ENCODE measurements at places on chromosomes 6 and 20.

- no peak for DNase-seq
Observed at GRCh38 chr6:44390158-44390683, 2.7 kb downstream of the CDC5L start.

DNA sequence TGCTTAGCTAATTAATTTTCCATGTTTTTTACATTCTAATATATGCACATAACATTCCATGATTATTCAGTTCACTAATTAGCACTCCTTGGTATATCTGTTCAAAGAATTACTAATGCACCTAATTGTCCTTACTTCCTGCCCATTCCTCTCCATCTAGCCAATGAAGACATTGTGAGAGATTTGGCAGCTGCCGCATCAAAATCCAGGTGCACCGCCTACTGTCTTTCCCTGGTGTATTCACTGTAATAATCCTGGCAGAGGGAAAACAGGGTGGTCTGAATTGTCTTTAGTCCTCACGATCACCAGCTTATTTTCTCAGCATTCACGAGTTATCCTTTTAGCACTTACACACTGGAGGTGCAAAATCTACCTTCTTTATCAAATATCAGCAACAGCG is 61.0 kb upstream of the SCGN start:
- no peak for DNase-seq

GRCh38 chr6:96520171-96521115 is 1.2 kb upstream of the UFL1 start:
- DNase-seq: no peak

- DNase-seq: no peak
Observed at GRCh38 chr6:38152620-38153019, 333.1 kb downstream of the ZFAND3 start.

DNA sequence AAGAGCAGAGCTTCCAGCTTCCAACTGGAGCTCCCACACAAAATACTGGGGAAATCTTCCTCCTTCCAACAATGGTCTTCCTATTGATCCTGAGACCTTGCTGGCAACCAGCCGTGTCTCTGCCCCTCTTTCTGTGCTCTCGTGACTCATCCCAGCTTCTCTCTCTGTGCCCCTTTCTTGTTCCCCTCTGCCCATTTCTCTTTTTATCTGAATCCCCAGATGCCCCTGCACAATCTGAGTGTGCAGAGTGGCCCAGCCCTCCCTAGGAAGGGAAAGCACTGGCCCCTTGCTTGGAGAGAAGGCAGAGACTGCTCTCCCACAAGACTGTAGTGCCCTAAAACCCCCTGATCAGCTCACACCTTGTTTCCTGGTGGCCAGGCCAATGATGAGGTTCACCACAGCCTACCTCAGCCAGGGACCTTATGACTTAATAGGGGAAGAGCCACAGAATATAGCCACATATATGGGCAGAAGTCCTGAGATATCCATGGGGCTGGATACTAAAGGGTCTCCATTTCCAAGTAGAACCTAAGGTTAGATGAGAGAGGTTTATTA is 23.1 kb upstream of the MAS1L start:
- DNase-seq: no peak

GRCh38 chr6:74320715-74321114 is 624.7 kb downstream of the CD109 start:
- DNase-seq: no peak

GRCh38 chr20:34922654-34923381 is 32.8 kb downstream of the GSS start:
- DNase-seq: no peak

DNA sequence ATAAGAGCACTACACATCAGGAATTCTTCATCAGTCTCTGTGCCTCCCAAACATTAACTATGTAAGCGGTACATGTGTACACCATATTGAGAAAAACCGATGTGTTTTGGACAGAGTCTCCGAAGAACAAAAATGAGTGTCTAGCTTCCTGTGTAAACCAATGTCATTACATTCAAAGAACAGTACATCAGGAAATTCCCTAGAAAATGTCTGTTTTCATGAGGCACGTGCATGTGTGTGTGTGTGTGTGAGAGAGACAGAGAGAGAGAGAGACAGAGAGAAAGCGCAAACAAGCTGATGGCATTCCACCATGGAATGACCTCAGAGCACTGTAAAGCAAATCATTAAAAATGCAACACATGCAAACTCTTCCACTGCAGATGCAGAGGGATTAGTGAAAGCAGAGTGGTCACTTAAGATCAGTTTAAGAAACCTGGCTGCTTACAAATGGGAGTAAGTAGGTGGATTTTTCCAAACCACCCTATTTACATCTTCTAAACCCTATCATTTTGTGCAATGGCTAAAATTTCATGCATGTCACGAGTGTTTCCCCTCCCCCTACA is 133.9 kb downstream of the HIVEP2 start:
- no peak for DNase-seq

DNA sequence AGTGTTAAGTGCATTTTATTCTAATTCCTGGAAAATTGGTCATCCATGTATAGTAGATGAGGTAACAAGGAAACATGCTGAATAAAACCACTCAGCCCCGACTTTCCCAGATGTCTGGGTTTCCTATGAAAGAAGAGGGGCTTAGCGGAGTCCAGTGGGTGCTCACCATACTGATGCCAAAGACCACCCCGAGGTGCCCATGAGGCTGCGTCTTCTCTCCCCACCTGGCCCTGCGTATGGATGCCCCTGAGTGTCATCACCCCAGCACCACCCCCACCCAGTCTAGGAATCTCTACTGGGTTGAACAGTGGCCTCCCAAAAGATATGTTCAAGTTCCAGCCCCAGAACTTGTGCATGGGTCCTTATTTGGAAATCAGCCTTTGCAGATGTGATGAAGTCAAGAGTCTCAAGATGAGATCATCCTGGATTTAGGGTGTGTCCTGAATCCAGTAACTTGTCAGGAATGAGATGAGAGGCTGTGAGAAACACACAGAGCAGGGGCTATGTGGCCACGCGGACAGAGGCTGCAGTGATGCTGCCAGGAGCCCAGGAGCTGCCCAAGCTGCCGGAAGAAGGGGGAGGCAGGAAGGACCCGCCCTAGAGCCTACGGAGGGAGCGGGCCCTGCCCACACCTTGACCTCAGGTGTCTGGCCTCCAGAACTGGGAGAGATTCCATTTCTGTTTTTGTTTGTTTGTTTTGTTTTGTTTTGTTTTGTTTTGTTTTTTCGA is 124.6 kb upstream of the CDH4 start:
- DNase-seq: no peak

GRCh38 chr6:142087950-142088857 is 44.5 kb upstream of the GJE1 start:
- DNase-seq: no peak

GRCh38 chr20:58623579-58624473 is 27.3 kb upstream of the STX16 start:
- no peak for DNase-seq

- no peak for DNase-seq
Observed at GRCh38 chr6:83708970-83709747, at the start of gene SNAP91. SNAP91 (minus strand) TSS chr6:83709101; CDS start chr6:83707927, 1,174 bp downstream.

DNA sequence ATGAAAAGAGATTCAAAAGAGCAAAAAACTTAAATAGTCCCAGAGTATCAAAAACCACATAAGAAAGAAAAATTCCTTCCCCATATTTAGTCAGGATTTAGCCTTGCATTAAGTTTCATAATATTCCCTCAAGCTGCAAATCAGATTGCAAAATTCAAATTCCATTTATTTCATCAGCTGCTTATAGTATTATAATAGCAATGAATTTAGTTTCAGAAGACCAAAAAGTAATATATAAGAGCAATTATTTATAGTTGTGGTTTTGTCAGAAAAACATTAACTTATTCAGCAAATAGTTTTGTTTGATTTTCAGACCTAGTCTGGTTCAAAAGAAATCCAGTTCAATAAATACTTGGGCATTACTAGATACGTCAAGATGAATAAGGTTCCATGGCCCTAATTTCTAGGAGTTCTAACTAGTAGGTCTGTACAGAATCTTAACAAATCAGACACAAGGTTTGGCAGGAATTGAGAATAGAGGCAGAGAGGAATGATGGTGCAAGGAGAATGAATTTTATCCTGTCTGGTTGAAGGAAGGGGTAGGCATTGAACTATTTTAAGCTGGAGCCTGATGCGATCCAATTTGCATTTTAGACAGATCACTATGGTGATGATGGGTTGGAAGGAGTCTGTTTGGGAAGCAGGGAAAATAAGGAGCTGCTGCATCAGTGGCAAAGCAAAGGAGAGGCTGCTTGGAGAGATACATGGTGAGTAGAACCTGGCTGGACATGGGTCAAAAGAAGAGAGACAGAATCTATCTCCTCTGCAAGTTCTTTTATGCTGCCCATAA is 163.9 kb upstream of the STXBP5 start:
- DNase-seq: no peak

DNA sequence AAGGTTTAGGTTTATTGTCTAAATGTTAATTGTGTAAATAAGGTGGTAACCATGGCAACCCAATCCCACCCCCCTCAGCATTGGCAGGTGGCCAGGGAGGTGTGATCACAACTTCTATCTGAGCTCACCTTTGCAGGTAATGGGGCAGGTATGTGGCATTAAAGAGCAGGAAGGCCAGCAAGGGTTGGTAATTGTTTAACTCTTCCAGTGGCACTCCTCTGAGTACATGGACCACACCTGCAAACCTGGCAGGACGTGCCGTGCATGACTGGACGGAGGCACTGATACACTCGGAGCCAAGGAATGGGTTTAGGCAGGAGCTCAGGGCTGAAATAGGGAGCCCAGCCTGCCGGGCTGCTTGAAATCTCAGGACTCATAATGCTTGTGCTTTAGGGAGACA is 107.0 kb upstream of the BMP2 start:
- no peak for DNase-seq

- DNase-seq: no peak
Observed at GRCh38 chr6:105107207-105107606, 72.6 kb downstream of the POPDC3 start.

- DNase-seq: no peak
Observed at GRCh38 chr6:95923518-95923917, 92.3 kb upstream of the FUT9 start.

DNA sequence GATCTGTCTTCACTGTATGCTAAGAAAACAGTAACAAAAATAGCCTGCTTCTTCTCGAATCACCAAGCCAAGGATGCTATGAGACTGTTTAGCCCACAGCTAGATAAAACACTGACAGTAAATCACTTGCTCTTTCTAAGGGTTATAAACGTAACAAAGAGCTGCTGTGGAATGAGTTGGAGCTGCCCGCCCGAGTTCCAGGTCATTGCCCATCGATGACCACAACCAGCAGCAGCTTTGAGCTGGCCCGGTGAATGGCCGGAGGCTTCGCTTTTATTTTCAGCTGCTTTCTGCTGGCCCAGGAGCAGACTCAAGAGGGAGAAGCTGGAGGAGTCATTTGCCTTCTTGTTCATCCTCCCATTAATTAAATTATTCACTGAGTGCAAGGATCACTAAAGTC is 82.2 kb upstream of the CDH4 start:
- no peak for DNase-seq

DNA sequence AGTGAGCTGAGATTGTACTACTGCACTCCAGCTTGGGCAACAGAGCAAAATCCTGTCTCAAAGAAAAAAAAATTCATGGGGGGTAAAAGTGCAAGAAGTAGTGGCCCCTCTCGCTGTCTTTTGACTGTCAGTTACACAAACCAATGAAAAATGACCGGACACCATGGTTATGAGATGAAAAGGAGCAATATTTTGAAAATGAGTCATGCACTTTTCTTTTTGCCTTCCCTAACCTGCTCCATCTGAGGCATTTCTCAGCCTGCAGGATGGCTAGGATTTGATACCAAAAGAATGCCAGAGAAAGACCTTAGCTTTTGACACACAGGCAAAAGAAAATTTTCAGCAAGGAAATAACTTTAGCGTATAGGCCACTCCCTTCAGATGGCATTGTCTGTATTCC is 181.7 kb upstream of the ARID1B start:
- no peak for DNase-seq

DNA sequence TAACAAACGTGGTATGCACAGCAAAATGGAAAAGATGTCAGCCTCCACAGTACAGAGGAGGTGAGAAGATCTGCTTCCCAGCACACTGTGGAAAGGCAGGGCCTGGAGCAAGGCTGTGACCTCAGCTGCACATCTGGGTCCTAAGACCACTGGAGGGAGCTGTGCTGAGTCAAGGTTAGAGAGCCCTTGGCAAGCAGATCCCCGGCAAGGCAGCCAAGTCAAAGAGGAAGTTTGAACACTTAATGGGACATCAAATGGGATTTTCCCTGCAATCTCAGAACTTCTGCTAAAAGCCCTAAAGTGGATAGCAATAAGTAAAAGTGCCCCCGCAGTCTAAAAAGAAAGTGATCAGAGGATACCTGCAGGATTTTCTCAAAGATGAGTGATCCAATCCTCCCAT is 39.5 kb downstream of the UNC5CL start:
- DNase-seq: no peak

DNA sequence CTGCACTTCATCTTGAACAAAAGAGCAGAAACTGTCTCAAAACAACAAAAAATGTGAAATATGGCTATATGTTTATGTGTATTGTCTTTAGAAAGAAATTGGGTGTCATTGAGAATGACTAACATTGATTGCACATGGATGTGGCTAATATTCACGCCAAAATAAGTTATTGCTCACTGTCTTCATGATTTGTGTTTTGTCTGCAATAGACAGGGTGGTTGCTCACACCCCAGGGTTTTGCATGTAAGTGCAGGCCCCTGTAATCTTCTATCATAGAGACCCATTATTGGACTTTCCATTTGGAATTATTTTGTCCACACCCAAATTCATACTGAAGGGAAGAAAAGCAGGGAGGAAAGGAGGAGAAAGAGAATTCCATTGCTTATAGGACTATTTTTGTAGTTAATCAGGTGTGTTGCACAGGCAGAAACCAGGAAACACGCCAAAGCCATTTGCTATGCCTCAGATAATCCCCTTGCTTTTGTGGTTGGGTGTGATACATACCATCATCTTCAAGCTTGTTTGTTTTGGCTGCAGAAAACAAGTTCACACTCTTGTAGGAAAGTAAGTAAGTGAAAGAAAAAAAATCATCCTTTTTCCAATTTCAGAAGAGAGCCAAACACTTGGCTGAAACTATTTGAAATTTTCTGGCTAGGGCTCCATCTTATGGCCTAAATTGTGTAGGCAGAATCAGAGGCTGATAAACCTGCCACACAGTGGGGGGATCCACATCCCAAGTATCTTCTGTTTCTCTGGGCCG is 214.1 kb downstream of the COL12A1 start:
- no peak for DNase-seq

GRCh38 chr20:48164566-48165400 is 379.5 kb upstream of the SULF2 start:
- DNase-seq: no peak

DNA sequence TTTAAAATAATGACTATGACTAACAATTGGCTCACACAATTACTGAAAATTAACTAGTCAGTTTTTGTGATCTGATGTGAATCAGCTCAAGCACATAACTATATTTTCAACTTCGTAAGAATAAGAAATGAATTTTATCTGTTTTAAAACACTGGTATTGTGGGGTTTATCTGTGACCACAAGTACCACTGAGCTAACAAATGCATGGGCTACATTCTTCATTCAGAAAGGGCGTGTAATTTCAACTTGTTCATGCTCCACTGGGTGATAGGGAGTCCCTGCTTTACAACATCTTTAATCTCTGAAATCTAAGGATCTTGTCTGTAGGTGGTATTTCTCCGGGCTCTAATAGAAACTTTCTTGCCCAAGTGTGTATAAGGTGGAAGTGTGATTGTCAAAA is 1311.5 kb upstream of the GJE1 start:
- no peak for DNase-seq
